ENCODE measurements at places on chromosomes 3 and 15.

- DNase-seq = peak; percentile 96
These were observed 82.6 kb upstream of the GCNT3 start for GRCh38 chr15:59528961-59529402.

DNA sequence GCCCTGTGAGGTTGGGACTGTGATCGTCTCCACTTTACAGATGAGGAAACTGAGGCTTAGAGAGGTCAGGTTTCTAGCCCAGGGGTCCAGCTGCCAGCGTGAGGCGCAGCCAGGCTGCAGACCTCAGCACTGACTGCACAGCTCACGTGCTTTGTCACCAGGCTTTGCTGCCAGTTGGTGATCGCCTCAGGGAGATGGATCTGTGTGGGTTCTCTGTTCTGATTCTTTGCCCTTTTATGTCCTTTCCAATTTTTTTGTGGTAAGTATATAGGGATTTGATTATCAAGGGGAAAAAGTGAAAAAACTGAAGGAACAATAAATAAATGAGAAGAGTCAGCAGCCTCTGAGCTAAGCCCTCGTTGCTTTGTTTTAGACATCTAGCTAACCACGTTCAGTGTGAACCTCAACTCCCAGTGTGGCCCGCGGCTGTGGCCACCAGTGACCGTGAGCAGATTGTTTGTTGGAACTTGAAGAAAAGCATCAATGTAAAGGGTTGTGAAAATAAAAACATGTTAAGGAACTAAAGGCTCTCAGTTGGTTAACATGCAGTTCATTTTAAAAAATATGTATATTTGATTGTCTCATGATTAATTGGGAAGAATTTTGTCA is 117.6 kb downstream of the PDE8A start:
- DNase-seq = no peak

DNA sequence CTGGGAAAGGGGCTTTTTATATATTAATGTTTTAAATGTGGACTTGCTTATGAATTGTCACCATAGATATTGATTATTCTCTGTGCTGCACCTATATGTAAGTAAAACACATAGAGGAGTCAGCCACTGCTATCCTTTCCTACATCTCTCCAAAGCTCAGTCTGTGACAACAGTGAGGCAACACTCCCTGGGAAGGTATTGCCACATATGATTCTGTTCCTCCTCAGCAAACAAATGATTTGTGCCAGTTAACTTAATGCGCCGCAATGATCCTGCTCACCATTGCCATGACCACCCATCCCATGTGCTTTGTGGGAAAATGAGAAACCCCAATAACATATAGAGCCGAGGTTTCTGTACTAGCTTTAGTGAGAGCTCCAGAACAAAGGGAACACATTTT is 75.1 kb upstream of the FBN1 start:
- no peak for DNase-seq

- no peak for DNase-seq
These were observed 130.8 kb downstream of the NEO1 start for GRCh38 chr15:73183071-73183470.

DNA sequence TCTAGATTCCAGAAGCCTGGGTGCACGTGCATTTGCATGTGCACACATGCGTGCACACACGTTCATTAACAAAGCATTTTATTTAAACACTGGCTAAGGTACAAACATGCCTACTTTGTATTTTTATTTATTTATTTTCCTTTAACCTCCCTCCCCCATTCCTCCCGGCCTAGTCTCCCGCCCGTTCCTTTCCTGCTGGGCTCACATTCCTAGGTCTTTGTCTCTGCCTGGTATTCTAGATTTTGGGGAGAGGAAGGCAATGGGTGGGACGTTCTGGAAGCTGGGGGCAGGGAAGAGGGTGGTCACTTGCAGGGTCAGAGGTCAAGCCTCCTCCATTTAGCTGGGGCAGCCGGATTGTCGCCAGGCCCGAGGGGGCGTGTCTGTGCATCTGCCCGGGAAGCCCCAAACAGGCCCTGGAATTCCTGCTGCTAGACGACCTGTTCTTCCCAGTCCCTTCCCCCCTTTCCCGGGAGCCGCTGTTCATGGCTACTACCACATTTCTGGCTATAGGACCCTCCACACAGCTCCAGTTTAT is 51.8 kb downstream of the TRIM71 start:
- no peak for DNase-seq

DNA sequence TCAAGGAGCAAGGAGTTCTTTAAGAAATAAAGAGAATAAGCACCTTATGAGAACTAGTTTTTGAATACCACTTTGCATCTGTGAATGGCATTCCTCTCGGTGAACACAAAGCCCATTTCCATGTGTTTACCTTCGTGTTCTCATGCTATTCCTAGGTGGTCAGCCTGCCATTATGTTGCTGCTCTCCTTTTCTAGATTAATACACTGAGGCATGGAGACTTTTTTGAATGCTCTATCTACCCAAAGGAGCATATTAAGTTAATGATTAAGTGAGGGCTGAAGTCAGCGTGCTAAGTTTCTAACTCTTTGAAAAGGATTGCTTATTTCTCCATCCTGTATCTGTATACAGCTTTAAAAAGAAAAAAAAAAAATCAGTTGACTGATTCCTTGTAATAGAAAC is 394.5 kb downstream of the MECOM start:
- no peak for DNase-seq

Measured in inflammatory macrophage treated with lipopolysaccharide for 1 hour (primary cell).